CD4-positive, alpha-beta T cell (primary cell): ENCODE measurements at places on chromosomes 16 and 17.

GRCh38 chr16:27318392-27319256 is 4.8 kb downstream of the IL4R start:
- DNase-seq, result peak; percentile 26

DNA sequence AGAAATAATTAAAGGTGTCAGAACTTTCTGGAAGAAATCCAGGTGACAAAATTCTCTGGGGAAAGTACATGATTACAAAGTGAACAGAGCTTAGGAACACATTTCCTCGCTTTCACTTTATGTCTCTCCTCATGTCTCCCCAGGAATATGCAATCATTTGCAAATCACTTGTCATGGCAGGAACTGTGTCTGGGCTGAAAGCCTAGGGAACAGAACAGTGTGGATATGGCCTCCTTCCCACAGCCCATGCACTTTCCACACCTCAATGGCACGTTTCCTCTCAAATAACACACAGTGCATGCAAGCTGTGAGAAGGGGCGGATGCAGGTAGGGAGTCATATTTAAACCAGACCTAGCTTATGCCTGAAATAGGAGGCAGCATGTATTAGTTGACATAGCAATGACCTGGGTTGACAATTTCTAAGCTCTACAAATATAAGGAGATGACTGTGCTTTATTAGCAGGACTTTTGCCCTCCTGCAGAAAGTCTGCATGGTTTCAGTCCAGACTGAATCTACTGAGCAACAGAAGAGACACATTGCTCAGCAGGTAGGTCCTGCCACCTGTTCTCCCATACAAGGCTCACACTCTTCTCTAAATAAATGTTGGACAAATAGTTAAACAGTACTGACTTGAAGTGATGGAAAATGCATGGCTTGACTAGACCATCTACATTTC is 236.0 kb upstream of the ELAC2 start:
- no peak for DNase-seq

DNA sequence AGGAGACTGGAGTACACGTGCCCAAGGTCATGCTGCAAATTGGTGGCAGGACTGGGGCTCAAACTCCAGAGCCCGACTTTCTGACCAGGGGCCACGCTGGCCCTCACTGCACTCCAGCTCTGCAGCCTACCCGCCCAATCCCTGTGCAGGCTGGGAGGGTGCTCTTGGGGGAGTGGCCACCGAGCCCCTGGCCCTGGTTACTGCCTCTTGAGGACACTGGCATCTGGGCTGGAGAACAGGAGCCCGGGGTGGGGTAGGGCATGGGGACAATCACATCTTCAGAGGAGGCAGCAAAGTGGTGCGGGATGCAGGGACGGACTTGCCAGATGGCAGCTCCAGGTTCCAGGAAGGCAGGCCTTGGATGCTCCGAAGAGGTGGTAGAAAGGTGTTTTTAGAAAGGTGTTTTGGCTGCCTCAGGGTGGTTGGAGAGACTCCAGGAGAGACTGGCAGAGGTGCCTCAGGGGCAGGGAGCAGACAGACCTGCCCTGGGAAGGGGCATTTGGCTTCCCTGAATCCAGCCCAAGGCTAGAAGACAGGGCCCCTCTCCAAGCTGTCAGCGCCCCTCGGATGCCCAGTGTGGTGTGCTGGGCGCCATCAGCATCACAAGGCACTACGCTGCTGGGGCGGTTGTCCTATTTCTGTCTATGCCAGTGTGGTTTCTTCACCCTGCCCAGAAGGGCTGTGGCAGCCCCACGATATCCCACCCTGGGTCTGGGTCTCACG is 220.6 kb downstream of the NTN1 start:
- DNase-seq, result no peak

DNA sequence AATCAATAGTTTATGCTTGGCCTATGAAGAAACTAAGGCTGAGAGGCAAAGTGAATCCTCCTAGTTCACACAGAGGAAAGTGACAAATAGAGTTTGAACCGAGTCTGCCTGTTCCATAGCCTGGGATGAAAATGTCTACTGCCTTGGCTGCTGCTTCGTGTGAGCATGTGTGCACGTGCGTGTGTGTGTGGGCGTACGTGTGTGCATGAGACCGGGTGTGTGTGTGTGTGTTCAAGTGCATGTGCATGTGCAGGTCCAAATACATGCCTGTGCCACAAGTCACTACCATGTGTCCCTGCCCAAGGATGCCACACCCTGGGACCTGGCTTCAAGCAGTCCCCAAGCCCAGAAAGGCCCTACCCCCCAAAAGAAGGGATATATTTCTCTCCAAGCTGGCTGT is 13.6 kb downstream of the SEZ6 start:
- DNase-seq, result no peak
